A549 treated with Mapracorat at 1 μM for 4 hours (cell line): ENCODE measurements at places on chromosomes 1 and 21. TPM values are rescaled to one million over a fixed set of nuclear protein-coding genes. Genes with fewer than 3 reads are reported as not detected.

The OLIG2 gene
- not detected in 5 replicates for total RNA-seq

The C1QC gene
- not detected in 5 replicates for total RNA-seq

The GJA5 gene
- 0.05 TPM in 1 of 5 replicates, not detected in the others for total RNA-seq

The PLA2G2C gene
- not detected in 5 replicates for total RNA-seq

The S100A12 gene
- not detected in 5 replicates for total RNA-seq

The ATP1A4 gene
- not detected in 5 replicates for total RNA-seq

The LAPTM5 gene
- total RNA-seq: 0.13 to 0.42 TPM (median 0.24 TPM) in 5 replicates

The PLEKHG5 gene
- total RNA-seq: 2.6 to 4.9 TPM (median 3.3 TPM) in 5 replicates

The NR5A2 gene
- total RNA-seq: 2.7 to 5.3 TPM (median 3.8 TPM) in 5 replicates

The S100A6 gene
- 3,270 to 3,628 TPM (median 3,480 TPM) in 5 replicates for total RNA-seq

The SPRR2G gene
- total RNA-seq: not detected in 5 replicates

The RAB42 gene
- total RNA-seq: 2.9 to 3.5 TPM (median 3.1 TPM) in 5 replicates

The RHEX gene
- not detected in 5 replicates for total RNA-seq

The URB1 gene
- total RNA-seq: 9.8 to 14.5 TPM (median 12.1 TPM) in 5 replicates

The SIK1 gene
- total RNA-seq: 12.1 to 19.5 TPM (median 16.2 TPM) in 5 replicates

The SLAMF7 gene
- total RNA-seq: 1.3 to 2.9 TPM (median 1.6 TPM) in 5 replicates

The DISP3 gene
- total RNA-seq: 0.10 to 0.42 TPM (median 0.21 TPM) in 5 replicates

The DSCAM gene
- not detected in 5 replicates for total RNA-seq

The FMO4 gene
- 0.22 to 1.1 TPM (median 0.31 TPM) in 5 replicates for total RNA-seq

The ARHGEF19 gene
- total RNA-seq: 5.3 to 6.6 TPM (median 6.2 TPM) in 5 replicates

The CBR3 gene
- 10.7 to 14.1 TPM (median 13.5 TPM) in 5 replicates for total RNA-seq

The TAL1 gene
- total RNA-seq: not detected in 5 replicates

The OR4F16 gene
- total RNA-seq: not detected in 5 replicates

The CCNL2 gene
- total RNA-seq: 42.1 to 63.9 TPM (median 54.3 TPM) in 5 replicates

The SLC45A1 gene
- total RNA-seq: 6.6 to 11.3 TPM (median 9.2 TPM) in 5 replicates
